ENCODE measurements at places on chromosomes 12 and 14.

- DNase-seq, result no peak
Observed at GRCh38 chr14:51327376-51327775, 87.3 kb downstream of the TMX1 start.

- DNase-seq, result no peak
Observed at GRCh38 chr12:106248846-106249371, 1.1 kb upstream of the CKAP4 start.

DNA sequence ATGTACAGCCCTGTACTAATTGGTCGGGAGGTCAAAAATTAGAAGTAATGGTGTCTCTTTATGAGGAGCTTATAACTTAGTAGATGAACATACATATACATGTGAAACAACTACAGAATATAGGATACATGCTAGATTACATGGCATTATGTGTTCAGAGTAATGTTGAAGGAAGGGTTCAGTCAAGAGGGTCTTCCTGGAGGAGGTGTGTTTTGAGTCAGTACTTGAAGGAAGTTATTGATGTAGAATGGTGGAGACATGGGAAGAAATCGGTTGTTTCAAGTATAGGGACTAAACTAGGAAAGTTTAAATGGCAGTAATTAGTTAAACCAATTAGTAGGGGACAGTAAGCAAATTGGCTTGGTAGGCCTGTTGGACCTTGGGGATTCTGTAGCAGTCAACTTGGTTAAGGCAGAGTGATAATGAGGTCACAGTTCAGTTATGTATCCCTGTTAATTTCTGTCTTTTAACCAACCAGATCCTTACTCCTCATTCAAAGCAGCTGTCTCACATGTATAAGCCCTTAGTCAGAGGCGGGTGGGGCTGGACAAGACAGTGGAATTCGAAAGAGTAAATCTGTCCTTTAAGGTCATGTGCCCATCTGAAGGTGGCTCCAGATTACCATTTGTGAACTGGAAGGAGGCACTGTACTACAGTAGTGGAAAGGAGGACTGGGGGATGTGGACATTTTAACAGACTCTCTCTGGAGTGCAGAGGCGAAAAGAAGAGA, 3.5 kb upstream of the ANKRD52 start:
- DNase-seq, result no peak

DNA sequence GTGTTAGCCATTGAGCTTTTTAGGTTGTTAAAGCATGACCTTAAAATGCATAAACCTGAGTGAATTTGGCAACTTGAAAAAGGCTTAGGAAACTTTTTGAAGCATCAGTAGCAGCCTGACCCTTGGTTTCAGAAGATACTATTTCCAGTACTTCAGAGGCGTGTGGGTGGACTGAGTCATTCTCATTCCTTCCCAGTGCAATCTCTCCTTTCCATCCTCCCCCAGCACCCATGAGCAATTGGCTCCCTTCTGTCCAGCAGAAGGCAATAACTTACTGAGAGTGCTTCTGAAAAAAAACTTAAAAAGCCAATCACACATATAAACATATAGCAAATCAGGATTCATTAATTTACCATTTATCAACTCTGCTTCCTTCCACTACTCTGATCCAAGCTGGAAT, 299.3 kb upstream of the STXBP6 start:
- DNase-seq, result no peak

- no peak for DNase-seq
Observed at GRCh38 chr12:107917912-107918800, 143.7 kb downstream of the ASCL4 start.

GRCh38 chr12:92602476-92602875, 100.3 kb upstream of the PLEKHG7 start:
- no peak for DNase-seq

DNA sequence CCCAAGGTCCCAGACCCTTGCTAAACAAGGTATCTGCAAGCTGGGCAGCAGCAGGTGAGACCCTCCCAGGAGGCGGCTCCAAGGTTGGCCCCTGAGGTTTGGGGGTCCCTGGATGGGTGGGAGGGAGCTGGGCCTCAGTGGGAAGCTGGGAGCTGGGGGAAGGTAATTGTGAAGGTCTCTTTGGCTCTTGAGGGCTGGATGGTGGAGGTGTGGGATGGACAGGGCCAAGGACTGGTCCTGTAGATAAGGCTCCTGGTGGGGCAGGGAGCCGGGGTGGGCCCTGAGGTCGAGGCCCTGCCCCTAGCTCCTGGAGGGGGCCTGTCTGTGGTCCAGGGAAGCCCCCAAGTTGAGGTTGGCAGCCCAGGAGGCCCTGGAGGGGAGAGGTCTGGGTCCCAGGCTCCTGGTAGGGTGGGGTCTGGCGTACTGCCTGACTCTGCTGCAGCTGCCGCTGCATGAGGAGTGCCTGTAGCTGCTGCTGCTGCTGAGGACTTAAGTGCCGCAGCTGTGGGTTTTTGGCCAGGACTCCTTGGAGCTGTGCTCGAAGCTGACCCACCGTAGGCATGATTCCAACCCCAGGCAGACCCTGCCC, 13.1 kb upstream of the PRKAG1 start:
- no peak for DNase-seq

DNA sequence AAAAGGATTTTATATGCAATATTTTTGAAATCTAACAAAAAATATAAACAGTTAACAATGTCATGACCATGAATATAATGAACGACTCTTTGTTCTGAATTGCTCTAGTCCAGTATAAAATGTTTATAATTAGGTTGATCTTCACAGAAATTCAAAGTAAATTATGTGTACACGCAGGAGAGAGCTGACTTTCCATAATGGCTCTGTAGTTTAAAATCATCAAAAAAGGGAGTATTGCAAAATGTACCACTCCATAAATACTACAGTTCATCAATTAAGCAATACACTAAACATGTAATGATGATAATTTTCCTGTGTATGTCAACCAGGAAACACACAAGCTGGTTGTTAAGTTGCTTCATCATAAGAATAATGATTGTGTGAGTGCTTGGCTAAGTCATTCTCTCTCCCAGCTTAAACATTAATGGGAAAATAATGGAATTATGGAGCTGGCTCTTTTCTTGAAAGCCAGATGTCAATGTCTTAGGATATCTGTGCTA, 189.5 kb upstream of the PLEKHG7 start:
- DNase-seq, result no peak

All from activated effector memory CD4-positive, alpha-beta T cell treated with Interleukin-2 at 50 U/mL for 16 hours (primary cell).